Fibroblast of skin of right quadriceps (primary cell): ENCODE measurements at places on chromosomes 5 and 9.
A peak's percentile ranks its signal among the peaks of the same experiment; 100 is the strongest.

GRCh38 chr9:92558612-92559374, 23.0 kb upstream of the ECM2 start:
- no peak for DNase-seq

DNA sequence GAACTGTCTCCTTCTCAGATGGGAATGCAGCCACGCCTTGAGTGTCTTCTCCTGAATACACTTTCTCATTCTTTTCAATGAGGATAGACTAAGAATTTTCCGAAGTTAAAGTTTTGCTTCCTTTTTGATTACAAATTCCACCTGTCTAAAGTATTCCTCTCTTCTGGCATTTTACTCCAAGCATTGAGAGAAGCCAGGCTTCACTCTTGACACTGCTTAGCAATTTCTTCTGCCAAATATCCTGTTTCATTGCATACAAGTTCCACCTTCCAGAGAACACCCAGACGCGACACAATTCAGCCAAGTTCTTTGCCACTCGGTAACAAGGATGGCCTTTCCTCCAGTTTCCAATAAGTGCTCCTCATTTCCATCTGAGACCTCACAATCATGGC, 35.6 kb upstream of the COL5A1 start:
- no peak for DNase-seq

- no peak for DNase-seq
These were observed 47.0 kb upstream of the EXOC3 start for GRCh38 chr5:395921-396530.

GRCh38 chr5:159096243-159096923, 3.3 kb downstream of the EBF1 start:
- DNase-seq = peak; percentile 15

GRCh38 chr5:142248853-142249462, 75.9 kb downstream of the SPRY4 start:
- peak; percentile 93 for DNase-seq

DNA sequence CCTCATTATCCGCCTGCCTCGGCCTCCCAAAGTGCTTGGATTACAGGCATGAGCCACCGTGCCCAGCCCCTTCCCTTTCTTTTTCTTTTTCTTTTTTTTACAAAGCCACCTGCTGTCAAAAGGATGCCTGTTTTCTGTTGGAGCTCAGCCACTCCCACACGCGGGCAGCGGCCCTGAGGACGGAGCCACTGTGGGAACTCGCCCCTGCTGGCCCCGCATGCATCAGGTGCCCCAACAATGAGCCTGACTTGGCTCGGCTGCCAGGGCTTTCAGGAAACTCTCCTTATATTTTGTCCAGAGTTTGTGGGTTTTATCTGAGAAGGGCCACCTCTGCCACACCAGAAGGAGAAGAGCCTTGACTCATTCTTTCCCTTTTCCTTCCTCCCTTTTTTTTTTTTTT, 37.1 kb upstream of the LRRC14B start:
- no peak for DNase-seq

GRCh38 chr5:33713136-33713765, 178.5 kb downstream of the ADAMTS12 start:
- DNase-seq = no peak

DNA sequence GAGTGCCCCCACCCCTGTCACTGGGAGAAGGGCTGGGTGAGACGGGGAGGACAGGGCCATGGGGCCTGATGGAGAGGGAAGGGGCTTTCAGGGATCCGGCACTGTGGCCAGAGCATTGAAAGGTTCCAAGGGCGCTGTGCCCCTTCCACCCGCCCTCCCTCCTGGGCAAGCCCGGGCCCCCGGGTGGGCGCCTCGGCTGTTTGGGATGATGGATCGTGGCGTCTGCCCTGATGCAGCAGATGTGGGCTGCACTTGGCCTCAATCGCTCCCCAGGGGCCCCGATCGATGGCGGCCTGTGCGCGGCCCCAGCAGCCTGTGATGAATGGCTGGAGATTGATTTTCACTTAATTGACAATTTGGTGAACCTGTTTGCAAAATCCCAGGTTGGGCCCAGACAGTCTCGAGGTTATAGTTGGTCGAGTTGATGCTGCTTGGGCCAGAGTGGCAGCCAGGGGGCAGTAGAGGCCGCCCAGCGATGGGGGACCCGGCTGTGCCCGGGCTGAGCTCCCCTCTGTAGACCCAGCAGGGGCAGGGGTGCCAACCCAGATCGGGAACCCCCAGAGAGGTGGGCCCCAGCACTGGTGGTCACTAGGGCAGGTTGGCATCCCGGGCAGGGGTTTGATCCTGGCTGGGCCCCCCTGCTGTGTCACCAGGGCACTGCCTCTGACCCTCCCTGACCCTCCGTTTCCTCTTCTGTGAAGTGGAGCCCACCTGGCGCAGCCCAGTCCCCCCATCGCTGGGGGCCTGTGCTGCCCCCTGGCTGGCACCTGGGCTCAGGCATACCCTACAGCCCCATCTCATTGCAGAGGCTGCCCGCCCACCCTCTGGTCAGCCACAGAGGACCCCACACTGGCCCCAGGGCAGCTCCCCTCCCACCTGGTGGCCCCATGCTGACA, 34.7 kb downstream of the LHX3 start:
- DNase-seq = no peak

GRCh38 chr9:123355761-123356431, at the start of gene CRB2:
Gene CRB2 (plus strand): TSS chr9:123356197. CDS start chr9:123356261, 64 bp downstream.
- DNase-seq = no peak

GRCh38 chr9:127595611-127596010, 16.5 kb upstream of the STXBP1 start:
- DNase-seq = no peak

DNA sequence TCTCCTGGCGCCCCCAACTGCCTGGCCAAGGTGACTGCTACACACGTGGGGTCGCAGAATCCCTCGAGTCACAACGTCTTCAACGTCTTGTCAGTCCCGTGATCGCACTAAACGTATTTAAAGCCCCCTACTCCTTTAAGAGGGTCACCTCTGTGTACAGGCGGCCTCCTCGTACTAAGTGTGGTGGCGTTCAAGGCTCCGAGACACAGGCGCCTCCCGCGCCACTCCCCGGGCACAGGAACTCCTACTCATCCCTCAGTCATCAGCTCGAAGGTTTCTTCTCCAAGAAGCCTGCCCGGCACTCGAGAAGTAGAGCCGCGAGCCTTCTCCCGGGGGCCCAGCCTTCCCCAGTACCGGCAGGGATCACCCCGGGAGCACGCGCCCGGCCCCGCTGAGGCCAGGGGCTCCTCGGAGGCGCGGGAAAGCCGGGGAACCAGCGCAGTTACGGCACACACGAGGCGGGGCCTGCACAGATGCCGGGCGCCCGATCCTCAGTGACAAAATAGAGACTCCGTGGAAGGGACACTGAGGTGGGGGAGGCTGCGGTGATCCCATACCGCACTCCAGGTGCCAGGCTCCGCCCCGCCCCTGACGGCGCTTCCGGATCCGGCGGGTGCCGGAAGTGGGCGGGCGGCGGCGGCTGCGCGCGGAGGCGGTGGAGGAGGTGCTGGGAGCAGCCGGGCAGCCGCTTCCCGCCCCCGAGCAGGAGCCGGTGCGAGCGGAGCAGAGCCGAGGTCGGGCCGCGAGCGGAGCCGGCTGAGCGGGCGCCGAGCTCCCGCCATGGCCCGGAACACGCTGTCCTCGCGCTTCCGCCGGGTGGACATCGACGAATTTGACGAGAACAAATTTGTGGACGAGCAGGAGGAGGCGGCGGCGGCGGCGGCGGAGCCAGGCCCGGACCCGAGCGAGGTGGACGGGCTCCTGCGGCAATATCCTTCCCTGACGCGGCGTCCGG, 6.9 kb downstream of the ARPC5L start:
- DNase-seq = peak; percentile 82

GRCh38 chr5:140611020-140611521, 21.9 kb downstream of the CD14 start:
- no peak for DNase-seq

DNA sequence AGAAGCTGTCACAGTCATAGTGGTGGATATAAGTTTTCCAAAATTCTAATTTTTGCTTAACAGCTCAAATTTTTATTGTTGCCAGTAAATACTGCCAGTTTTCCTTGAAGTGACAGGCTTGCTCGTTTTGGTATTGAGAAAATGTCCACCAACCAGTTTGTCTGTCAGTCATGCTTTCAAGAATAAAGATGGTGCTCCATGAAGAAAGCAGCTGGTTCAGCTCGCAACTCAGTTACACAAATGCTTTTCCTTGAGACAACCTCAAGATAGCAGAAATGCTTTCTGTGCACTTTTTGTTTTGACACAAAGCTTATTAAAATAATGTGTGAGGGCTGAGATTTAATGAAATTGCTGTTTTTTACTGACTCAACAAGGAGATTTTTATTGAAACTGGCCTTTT, 135.7 kb downstream of the LRRC70 start:
- no peak for DNase-seq

DNA sequence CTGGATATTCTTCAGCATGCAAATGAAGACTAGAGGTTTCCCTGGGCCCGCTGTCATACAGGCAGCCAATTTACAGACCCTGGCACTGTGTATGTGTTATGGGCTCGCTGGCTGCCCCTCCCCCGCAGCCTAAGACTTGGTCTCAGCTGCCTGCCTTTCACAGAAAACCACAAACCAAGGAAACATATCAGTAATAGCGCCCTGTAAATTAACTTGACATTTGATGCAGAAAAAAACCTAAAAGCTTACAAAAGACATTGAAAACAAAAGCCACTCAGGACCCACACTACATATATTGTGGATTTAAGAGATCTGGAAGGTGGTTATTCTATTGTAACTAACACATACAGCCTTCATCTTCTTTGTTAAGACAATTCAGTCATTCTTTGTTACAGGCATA, 287.0 kb upstream of the TMEM161B start:
- no peak for DNase-seq

DNA sequence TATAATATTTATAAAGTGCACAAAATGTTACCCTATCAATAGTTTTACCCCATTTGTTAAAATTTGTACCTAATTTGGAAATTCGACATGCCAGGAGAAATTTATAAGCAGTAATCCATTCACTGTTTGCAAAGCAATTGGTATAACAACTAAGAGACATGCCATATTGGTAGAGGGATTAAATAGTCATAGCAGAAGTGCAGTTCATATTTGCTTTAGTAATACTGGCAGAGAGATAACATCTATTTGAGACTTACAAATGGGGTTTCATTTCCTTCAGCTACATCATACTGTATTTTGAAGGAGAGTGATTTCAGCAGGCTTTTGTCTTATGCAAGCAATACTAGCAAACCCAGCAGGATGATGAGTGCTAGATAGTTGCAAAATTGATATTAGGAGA, 610.4 kb upstream of the CDH10 start:
- no peak for DNase-seq

GRCh38 chr9:69004836-69005235, 9.1 kb downstream of the PRKACG start:
- peak; percentile 11 for DNase-seq

GRCh38 chr5:36694351-36694750, 87.9 kb downstream of the SLC1A3 start:
- DNase-seq = peak; percentile 19

DNA sequence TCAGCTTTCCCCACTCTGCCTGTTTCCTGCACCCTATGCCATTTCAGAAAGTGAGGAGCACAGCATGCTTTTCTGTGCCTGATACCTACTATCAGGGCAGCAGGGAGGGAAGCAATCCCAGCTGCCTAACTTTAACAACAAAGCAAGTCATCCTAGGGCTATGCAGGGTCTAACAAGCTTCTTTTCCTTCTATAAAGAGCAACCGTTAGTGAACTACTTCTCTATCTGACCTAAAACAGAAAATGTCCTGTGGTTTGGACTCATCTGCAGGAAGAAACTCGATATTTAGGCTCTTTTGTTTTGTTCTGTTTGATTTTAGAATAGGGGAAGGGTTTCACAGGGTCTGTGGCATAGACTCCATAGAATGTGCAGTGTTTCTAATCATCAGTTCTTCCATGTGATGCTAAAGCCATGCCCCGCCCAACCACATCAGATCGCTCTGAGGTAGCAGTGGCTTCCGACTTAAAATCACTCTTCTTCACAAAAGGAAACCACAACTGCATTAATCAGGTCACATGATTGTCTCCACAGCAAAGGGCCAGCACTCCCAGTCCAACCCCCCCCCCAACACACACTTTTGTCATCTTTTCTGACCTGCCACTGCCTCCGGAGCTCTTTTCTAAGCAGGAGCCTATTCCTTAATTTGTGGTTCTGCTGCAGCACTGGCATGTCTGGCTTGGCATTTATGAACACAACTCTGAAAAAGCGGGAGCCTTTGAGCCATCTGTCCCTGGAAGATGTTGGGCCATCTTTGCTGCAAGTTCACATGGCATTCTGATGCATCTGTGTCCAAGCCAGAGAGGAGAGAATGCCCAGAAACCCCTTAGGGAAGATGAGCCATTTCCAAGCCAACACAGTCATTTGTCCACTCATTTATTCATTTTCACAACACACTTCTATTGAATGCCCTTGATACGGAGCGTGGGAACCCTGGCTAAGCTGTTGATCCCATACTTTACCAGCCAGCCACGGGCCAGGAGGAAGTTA, 71.6 kb downstream of the CFAP90 start:
- DNase-seq = no peak

- DNase-seq = no peak
These were observed 418.0 kb downstream of the PLK2 start for GRCh38 chr5:58041884-58042283.

DNA sequence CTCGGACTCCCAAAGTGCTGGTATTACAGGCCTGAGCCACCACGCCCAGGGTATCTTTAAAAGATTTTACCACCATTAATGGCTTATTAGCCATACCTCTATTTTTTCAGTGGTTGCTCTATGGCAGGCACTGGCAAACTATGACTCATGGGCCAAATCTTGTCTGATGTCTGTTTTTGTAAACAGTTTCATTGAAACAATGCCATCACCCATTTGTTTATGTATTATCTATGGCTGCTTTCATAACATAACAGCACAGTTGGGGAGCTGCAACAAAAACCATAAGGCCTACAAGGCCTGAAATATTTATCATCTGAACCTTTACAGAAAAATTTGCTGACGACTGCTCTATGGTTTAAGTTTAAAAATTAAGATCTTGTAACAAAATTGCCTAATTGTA, 66.8 kb downstream of the SLC38A9 start:
- peak; percentile 17 for DNase-seq

GRCh38 chr9:37026931-37027581, 7.0 kb downstream of the PAX5 start:
- no peak for DNase-seq

- DNase-seq = peak; percentile 60
These were observed 16.8 kb upstream of the ACTBL2 start for GRCh38 chr5:57499262-57500050.
